NCI-H2081 treated with DMSO at 0.1 percent for 48 hours (cell line): ENCODE measurements at places on chromosomes 2 and 18.

GRCh38 chr2:117500721-117501120 is 313.8 kb upstream of the DDX18 start:
- no peak for DNase-seq

- no peak for DNase-seq
These were observed 119.1 kb upstream of the RND3 start for GRCh38 chr2:150606380-150607060.

DNA sequence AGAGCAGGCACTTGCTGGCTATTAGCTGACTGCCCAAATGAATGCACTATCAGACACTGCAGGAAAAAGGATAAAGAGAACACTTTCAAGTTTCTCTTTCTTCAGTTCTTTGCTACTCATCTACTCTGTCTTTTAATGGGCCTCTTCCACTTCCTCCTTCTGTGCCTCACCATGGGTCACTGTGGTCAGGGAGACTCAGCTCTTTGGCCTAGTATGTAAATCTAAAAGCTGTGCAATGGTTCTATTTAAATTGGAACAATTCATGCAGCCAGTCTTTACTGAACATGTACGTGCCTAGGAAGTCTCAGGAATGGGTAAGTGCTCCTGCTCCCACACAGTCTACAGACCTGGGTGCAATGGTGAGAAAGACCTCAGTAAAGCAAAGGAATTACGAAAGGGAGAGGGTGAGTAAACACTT is 79.1 kb upstream of the DNMT3A start:
- DNase-seq, result no peak

DNA sequence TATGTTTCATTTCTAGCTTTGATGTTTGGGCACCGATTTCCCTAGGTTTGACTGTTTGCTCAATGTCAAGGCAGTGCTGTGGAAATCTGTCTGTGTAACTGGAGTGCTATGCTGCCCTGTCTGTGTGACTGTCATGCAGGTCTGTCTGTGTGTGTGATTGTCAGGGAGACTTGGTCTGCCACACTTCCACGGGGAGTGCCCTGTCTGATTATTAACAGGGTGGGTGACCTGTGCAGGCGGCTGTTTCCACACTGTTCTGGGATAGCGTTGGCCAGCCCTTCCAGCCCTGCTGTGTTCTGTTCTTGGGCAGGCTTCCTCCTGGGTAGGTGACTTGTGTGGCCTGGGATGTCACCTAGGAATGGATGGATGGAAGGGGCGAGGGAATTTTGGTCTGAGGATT is 85.3 kb downstream of the FHOD3 start:
- DNase-seq, result no peak

GRCh38 chr18:68623342-68623741 is 91.6 kb downstream of the TMX3 start:
- no peak for DNase-seq
